ENCODE measurements at places on chromosomes 13 and 19.

DNA sequence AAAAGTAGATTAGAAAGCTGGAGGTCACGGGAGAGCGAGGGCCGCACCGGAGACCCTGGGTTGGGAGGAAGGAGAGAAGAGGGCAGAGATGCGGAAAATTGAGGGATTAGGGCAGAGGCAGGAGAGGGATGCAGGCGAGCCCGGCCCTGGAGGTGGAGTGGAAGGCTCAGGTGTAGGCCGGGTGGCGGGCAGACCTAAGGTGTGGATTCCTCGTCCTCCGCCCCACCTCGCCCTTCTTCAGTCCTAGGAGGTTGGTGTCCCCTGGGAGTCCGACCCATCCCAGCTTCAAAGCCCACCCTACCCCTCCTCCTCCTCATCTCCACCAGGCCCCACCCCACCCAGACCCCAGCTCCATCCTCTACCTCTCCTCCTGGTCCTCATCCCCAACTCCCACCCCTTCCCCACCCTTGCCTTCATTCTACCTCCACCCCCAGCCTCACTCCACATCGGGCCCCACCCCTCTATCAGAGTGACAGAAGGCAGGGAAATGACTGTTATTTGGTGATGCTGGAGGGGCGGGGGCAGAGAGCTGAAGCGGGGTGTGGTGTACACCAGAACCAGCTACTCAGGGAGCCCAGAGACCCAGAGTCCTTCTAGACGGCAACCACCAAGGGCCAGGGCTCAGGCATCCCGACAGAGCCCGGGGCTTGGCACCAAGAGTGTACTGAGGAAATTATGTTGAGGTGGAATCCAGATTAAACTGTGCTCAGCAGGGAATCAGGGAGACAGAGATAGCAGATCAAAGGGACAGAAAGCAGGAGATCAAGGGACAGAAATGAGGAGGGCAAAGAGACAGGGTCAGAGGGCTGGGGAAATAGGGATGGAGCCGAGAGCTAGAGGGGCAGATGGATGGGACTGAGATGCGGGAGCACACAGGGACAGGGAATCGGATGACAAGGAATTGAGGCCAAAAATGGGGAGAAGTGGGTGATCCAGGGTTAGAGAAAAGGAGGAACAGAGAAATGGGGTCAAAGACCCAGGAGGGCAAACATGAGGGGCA is 6.4 kb downstream of the ERFL start:
- DNase-seq, result no peak

GRCh38 chr19:7905268-7905667 is 1.6 kb downstream of the MAP2K7 start:
- DNase-seq, result no peak

DNA sequence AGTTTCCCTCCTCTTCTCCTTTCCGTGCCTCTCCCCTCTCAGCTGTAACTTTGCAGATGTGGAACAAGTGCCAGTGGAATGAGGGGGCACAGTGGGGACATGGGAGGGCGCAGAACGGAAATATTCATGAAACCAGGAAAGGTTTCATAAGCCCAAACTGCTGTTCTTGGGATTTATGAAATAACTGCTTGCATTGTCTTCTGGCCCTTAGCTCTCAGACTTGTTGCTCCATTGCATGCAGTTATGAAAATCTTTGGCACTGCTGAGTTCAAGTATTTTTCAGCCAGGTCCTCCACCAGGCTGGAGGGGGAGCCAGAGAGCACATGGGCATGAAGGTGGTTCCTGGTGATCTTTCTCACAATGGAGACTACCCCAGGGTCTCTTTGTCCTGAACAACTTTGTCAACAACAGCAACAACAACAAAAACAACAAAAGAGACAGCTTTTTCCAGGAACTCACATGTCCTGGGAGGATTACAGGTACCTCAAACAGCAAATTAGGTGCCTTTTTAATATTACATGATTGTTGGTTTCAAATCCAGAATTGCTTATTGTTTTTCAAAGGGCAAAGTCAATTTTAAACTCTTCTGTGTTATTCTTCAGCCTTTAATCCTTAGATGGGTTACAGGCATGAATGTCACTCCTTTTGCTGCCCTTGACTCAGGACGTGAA is 1.5 kb downstream of the RGCC start:
- DNase-seq, result peak; percentile 65

- DNase-seq, result no peak
These were observed 93.4 kb downstream of the FLT1 start for GRCh38 chr13:28401303-28402056.

DNA sequence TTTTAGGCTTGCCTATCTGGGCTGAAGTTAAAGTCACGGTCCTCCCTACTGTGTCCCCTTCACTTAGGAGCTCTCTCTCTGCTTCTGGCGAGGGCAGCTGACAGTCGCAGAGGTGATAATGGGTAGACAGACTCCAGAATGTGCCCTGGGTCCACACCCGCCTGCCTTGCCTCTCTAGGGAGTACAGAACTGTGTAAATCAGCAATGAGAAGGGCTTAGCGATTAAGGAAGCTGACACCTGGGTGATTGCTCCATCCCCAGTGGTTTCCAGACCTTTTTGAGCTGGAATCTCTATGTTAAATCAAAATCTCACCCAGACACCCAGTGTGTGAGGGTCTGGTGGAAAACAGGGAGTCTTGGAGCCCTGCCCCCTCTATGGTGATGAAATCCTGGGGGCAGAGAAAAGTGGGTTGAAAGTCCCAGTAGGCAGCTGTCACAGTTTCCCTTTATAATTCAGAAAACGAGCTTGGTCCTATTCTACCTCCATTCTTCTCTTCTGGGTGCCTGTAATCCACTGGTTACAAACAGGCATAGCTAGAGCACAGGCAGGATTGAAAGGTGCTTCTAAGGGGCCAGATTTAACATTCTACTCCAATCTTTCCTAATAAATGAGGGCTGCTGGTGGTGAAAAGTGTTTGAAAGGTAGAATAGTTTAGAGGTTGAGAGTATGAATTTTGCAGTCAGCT is 46.9 kb downstream of the OLFM4 start:
- no peak for DNase-seq

DNA sequence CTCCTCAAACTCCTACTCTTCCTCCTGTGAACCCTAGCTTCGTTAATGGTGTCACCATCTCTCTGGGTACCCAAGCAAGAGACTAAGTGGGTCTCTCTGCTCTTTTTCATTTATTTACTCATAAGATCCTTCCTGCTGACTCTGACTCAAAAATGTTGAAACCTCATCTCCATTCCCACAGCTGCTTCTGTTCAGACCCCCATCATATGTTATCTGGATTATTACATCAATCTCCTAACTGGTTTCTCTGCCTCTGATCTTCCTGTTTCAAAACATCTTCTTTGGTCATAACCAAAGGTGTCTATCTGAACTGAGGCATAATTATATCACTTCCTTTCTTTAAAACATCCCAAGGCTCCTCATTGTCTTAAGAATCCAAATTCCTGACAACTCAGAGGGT is 2.0 kb upstream of the MEDAG start:
- no peak for DNase-seq

GRCh38 chr19:41228486-41228885 is 9.5 kb downstream of the AXL start:
- no peak for DNase-seq

- DNase-seq, result no peak
These were observed 11.0 kb downstream of the XAB2 start for GRCh38 chr19:7618348-7618747.

GRCh38 chr19:35166100-35167063 is 11.8 kb downstream of the FXYD5 start:
- DNase-seq, result no peak

GRCh38 chr19:18109733-18110608 is 12.4 kb downstream of the MAST3 start:
- DNase-seq, result no peak

GRCh38 chr19:48999481-49000325 is 6.0 kb downstream of the RUVBL2 start:
- peak; percentile 63 for DNase-seq

GRCh38 chr13:34335014-34336007 is 517.4 kb downstream of the RFC3 start:
- no peak for DNase-seq

DNA sequence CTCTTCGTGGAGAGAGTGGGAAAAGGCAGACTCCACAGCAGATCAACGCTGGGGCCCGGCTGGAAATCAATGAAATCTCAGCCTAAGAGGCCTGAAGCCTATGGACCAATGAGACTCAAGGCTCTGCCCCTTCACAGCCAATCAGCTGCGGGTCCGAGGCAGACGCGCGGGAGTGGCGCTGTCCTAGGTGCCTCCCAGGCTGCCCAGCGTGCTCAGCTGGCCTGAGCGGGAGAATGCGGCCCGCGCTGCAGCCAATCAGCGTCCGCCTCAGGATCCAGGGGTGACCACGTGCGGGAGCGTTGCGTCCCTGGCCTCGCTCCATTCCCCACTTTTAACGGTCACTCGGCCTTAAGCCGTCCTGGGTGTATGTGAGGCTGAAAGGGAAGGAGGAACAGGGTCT is at the start of gene ZBTB32:
ZBTB32 (plus strand) TSS at position 341 of the 400 bp plus-strand sequence. CDS start 10,069 bp downstream, outside the sequence.
- no peak for DNase-seq

GRCh38 chr19:23769691-23770468 is 11.2 kb upstream of the ZNF681 start:
- no peak for DNase-seq

- peak; percentile 47 for DNase-seq
These were observed at the start of gene NRTN for GRCh38 chr19:5804516-5805461. Gene NRTN, plus strand, starts transcription at chr19:5805067. Its CDS starts 19,099 bp downstream, at chr19:5824166.

DNA sequence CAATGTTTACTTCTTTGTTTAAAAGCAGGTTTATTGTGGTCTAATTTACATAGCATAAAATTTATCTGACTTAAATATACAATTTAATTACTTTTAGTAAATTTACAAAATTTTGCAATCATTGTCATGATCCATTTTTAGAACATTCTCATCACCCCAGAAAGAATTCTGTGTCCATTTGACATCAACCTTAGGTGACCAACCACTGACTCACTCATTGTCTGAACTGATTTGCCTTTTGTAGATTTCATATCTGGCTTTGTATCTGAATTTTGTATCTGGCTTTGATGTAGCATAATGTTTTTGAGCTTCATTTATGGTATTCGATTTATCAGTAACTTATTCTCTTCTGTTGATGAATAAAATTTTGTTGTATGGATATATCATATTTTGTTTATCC is 40.4 kb downstream of the EDNRB start:
- no peak for DNase-seq

- DNase-seq, result peak; percentile 46
These were observed 24.5 kb downstream of the TEX101 start for GRCh38 chr19:43439032-43439708.

DNA sequence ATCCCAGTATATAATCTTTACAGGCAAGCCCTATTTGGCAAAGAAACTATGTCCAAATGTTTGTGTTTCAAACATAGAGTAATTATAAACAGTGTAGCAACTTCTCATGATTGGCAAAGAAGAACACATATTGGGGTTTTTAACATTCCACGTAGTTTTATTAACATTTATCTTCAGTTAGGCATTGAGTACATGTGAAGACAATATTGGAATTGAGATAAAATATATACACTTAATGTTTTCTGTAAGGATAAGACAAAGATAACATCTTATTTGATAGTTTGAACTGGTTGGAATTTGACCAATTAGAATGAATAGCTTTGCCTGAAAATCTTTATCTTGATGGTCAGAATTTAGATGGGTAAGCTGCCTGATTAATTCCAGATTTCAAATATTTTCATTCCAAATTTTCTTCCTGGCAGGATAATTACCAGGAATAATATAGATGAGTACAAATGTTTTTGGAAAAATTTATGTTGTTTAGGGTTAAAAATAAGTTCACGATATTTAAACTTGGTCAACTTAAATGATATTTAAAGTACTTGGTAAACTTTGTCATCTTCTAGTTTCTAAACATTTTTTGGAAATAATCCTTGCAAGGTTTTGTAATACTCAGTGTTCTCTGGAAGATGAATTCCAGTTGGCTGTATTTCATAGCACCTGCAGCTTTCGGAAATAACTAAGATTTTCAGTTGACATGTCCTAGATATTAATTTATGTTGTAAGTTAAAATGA is 536.5 kb upstream of the SPRY2 start:
- DNase-seq, result no peak

- DNase-seq, result no peak
These were observed 8.4 kb upstream of the LENG8 start for GRCh38 chr19:54440641-54441040.

DNA sequence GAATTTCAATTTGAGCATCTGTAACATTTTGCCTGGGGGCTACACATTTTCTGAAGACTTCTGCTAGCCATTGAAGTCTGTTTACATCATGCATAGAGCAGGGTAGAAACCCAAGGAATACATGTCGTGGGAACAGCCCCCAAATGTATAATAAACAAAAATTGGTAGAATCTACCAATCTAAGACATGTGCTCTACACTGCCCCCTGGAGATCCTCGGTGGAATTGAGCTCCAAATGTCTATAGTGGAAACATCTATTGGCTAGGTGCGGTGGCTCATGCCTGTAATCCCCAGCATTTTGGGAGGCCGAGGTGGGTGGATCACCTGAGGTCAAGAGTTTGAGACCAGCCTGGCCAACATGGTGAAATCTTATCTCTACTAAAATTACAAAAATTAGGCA is 57.3 kb downstream of the MBD3L2B start:
- DNase-seq, result peak; percentile 29

DNA sequence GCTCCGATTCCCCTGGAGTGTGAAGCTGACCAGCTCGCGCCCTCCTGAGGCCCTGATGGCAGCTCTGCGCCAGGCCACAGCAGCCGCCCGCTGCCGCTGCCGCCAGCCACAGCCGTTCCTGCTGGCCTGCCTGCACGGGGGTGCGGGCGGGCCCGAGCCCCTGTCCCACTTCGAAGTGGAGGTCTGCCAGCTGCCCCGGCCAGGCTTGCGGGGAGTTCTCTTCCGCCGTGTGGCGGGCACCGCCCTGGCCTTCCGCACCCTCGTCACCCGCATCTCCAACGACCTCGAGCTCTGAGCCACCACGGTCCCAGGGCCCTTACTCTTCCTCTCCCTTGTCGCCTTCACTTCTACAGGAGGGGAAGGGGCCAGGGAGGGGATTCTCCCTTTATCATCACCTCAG is 20.3 kb downstream of the CKM start:
- DNase-seq, result no peak

- no peak for DNase-seq
These were observed 24.5 kb upstream of the LPAR6 start for GRCh38 chr13:48437371-48437770.
